ENCODE measurements at places on chromosomes 16 and 17.
A peak's percentile ranks its signal among the peaks of the same experiment; 100 is the strongest.

- DNase-seq: no peak
Observed at GRCh38 chr17:75326226-75326848, 37.1 kb upstream of the SLC25A19 start.

- no peak for DNase-seq
Observed at GRCh38 chr16:28208824-28209223, 2.9 kb downstream of the XPO6 start.

DNA sequence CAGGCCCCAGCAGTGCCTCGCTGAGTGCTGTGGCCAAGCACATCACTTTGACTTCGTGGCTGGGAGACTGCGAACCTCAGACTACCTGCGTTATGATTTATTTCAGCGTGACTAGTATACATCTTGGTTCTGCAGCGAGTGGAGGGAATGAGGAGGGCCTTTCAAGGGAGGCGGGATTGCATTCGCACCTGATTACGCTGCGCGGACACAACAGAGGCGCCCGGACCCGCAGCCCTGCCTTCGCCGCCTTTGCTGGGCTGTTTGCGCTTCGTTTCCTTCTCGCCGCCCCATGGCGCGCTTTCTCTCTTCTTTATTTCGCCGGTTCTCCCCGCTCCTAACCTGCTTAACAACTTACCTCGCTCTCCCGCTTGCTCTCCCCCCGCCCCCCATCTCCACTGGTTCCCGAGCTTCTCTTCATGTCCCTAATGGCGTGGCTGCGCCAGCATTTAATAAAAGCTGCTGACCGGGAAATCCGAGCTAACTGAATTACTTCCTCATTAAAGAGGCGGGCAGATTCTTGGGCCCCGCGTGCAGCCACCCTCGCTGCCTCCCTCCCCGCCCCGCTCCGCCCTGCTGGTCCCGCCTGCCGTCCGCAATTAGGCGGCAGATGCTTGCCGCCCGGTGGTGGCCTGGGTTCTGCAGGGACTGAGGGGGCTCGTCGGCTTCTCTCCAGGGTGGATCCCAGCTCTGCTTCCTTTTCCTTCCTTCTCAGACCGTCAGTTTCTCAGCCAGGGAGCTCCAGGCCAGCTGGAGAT, 257.6 kb upstream of the SDK2 start:
- no peak for DNase-seq

DNA sequence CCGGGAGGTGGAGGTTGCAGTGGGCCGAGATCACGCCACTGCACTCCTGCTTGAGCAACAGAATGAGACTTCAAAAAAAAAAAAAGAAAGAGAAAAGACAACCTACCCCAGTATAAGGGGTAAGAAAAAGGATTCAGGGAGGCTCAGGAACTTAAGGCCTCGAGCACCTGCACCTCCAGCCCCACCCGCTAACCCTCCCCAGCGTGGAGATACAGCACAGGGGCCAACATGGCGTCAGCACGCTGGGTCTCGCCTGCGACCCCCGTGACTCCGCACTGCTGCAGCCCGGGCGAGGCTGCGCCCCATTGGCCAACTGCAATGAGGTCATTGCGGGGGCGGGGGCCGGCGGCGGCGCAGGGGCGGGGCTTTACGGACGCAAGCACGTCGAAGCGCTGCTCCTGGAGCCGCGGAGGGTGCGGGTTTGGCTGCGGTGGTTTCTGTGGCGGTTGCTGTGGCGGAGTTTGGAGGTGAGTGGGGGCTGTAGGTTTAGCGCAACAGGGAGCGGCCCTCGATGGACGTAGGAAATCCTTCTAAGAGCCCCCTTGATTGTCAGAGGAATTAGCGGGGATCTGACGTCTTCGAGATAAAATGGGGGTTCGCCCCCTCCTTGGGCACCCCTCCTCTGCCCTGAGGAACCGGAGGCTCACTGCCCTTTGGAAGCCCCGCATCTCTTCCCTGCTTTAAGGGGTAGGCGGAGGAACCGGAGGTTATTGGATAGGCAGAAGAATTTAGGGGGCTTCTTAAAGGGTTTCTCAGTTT, at the start of gene ATP6V0A1:
Gene ATP6V0A1, plus strand, starts transcription at position 382 of the 759 bp plus-strand sequence. CDS start 2,017 bp downstream, outside the sequence.
- DNase-seq: peak; percentile 86

GRCh38 chr16:67647111-67647651, 2.2 kb downstream of the CARMIL2 start:
- no peak for DNase-seq

GRCh38 chr16:19115148-19116021, 1.6 kb downstream of the ITPRIPL2 start:
- DNase-seq: no peak

- no peak for DNase-seq
Observed at GRCh38 chr16:27232061-27232900, 29.0 kb downstream of the KDM8 start.

- DNase-seq: no peak
Observed at GRCh38 chr16:89308391-89309333, 91.2 kb downstream of the ZNF778 start.

- no peak for DNase-seq
Observed at GRCh38 chr17:9750524-9750923, 40.9 kb downstream of the DHRS7C start.

DNA sequence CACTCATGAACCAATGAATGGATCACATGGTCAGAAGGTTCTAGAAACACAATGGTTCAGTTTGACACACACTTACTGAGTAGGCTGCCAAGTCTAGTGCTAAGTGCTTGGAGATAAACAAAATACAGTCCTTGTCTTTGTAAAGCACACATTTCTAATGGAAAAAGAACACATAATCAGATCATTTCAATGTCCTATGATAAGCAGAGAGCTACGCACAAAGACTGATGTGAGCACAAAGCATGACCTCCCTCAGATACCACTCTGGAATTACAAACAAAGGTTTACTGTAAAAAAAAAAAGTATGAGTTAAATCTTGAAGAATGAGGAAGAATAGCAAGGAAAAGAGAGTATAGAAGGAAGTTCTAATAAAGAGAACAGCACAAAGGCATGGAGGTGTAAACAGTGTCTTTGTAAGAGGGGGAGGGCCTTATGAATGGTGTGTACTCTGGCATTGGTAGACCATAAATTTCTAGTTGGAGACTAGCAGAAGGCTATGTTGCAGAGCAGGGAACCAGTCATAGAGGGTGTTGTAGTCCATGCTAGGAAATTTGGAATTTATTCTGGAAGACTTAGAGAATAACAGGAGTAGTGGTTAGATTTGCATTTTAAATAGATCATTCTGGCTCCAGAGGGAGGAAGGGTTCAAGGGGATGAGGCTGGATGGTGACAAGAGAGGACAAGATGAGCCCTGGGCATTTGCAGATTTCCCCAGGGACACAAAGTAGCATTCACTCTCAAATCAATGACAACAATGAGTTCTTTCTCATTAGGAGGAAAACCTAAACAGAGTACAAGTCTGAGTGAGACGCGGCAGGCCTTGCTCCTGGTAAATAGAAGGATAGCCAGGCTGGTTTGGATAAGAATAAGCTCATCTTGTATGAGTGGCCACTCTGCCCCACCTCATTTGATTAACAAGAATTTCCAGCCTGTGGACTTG, 468.0 kb downstream of the TOX3 start:
- DNase-seq: no peak

- DNase-seq: no peak
Observed at GRCh38 chr16:35011-35677, 18.3 kb downstream of the POLR3K start.

GRCh38 chr17:27985736-27986399, 56.6 kb upstream of the NLK start:
- no peak for DNase-seq

GRCh38 chr16:89311636-89312035, 94.1 kb downstream of the ZNF778 start:
- DNase-seq: no peak

- DNase-seq: no peak
Observed at GRCh38 chr16:66751992-66752322, 548 bp upstream of the DYNC1LI2 start.

DNA sequence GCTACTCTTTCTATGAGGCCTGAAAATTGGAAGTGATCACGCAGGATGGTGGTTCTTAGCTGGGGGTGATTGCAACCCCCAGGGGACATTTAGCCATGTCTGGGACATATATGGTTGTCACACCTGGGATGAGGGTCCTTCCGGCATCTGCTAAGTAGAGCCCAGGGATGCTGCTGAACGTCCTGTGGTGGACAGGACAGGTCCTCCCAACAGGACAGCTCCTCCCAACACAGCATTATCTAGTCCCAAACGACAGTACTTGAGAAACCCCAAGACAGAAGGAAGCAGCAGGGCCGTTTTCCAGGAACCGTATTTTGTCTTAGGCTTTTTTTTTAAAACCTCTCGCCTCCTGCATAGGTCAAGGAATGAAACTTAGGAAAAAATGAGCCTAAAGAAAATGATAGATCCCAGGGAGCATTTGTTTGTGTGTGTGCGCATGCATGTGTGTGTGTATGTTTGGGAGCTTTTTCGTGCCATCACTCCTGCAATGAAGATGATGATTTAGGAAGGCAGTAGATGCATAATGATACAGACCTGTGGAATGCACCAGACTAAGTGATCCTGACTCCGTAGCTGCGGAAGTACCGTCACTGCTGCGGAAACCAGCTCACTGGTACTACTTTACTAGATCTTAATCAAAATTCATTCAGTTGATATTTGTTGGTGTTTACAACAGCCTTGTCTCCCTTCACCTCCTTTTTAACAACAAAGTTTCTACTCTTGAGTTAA, 118.2 kb downstream of the SNX29 start:
- DNase-seq: no peak

DNA sequence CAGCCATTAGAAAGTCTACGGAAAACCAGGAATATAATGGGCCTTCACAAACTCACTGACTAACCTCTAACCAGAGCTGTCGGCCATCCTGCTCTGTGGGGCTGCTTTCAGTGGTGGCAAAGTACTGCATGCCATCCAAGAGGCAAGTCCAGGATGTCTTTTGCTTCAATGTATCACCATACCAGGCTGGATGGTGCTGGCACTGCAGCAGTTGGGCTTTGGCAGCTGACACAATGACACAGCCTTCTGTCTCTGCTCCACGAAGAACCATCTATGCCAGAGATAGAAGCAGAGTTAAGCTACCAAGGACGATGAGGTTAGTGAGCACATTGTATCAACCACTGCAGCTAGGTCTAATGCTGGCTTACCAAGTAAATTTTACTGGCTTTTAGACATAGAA, 9.7 kb upstream of the RSKR start:
- DNase-seq: no peak

DNA sequence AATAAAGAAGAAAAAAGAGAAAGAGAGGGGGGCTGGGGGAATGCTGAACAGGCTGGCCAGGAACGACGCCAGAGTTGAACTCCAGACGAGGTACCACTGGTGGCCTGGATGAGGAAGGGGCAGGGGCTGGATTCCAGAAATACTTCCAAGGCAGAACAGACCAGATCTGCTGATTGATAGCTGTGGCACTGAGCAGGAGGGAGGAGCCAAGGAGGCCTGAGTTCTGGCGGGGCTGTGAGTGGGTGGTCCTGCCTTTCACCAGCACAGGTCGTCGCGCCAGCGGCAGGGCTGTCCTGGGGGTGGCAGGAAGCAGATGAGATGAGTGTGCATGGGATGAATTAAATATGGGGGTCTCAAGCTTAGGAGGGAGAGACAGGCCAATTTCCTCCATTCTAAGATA, 5.5 kb downstream of the CCDC42 start:
- DNase-seq: no peak

GRCh38 chr16:66525396-66526180, 24.3 kb downstream of the TK2 start:
- DNase-seq: no peak

DNA sequence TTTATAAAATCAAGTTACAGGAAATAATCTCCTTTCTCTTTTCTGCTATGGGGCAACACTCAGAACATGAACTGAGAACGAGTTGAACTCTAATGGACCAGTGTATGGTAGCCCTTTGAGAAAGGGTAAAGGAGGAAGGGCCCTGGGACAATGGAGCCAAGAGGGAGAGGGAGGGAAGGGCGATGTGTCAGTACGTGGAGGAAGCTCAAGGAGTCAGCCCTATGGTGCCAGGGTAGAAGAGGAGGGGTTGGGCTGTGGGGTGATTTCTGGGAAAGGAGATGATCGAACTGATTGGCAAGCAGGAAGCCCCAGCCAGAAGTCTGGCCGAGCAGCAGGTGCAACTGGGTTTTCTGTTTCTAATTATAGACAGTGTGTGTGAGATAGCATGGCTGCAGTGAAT, 4.3 kb upstream of the WIPI1 start:
- no peak for DNase-seq

DNA sequence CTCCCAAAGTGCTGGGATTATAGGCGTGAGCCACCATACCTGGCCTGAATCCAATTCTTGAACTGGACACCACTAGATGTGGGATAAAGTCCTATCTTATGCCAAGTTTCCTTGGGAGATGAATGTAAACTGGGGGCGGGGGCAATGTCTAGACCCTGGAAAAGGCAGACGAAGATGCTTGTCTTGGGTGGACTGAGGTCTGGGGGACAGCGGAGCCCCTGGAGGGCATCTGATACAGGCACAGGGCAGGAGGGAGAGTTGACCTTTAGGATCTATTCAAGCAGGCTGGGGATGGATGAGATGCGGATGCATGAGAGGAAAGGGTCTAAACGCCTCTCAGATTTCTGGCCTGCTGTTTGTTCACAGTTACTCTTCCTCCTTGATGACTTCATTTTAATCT, 11.7 kb downstream of the C1QTNF1 start:
- no peak for DNase-seq

DNA sequence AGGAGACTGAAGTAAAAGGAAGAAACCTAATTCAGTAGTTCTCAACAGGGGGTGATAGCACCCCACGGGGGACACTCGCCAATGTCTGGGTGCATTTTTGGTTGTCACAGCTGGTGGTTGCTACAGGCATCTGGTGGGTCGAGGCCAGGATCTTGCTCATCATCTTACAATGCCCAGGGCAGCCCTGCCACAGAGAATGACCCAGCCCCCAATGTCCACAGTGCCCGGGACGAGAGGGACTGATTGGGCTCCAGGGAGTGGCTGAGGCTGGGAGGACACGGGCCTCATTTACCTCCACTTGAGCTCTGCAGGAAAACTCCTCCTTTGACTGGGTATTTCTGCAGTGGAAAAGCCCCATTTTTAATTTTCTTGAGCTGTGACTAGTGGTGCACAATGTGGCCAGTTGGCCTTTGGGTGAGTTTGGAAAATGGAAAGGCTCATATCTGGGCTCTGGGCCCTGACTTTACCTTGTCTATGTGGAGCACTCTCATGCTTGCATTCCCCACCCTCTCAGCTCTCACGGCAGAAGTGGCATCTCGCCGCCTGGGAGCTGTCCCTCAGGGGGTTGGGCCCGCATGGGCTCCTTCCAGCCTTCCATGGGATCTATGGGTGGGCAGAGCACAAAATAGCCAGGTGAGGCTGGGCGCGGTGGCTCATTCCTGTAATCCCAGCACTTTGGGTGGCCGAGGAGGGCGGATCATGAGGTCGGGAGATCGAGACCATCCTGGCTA, 37.7 kb upstream of the IRF8 start:
- no peak for DNase-seq

GRCh38 chr16:46731691-46732555, 16.2 kb downstream of the MYLK3 start:
- DNase-seq: no peak

DNA sequence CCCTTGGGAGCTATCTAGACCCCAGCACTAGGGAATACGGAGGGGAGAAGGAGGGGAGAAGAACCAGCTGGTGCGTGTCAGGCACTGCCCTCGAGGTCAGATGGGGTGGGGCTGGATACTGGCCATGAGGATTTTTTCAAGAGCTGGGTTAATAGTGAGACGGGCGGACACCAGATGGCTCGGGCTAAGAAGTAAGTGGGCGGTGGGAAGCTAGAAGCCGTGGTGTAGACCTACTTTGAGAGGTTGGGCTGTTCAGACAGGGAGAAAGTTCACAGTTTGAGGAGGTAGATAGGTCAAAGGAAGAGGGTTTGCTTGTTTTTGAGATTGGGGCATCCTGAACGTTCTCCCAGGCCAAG, 303.8 kb downstream of the SEC14L1 start:
- no peak for DNase-seq

Data from stimulated activated CD8-positive, alpha-beta memory T cell treated with anti-CD3 and anti-CD28 coated beads, Interleukin-7, amount 100 ng/mL, for 4 hours (primary cell).